IMR-90 (cell line): ENCODE measurements at places on chromosomes 4 and X. TPM values are rescaled to one million over a fixed set of nuclear protein-coding genes. Genes with fewer than 3 reads are reported as not detected.

The CCDC120 gene
- total RNA-seq = under 0.01 and 0.18 TPM in 2 replicates

The TAF7L gene
- 0.18 and 0.28 TPM in 2 replicates for total RNA-seq

The BTK gene
- not detected in 2 replicates for total RNA-seq

The SPIN4 gene
- total RNA-seq = 3.2 and 3.6 TPM in 2 replicates

The VCX3A gene
- not detected in 2 replicates for total RNA-seq

The SORBS2 gene
- total RNA-seq = under 0.01 and 0.18 TPM in 2 replicates

The CDX4 gene
- not detected in 2 replicates for total RNA-seq

The HEPH gene
- total RNA-seq = 16.4 and 23.5 TPM in 2 replicates

The RAB28 gene
- 7.5 and 11.4 TPM in 2 replicates for total RNA-seq

The USP11 gene
- total RNA-seq = 50.5 and 59.7 TPM in 2 replicates

The CT45A5 gene
- not detected in 2 replicates for total RNA-seq

The MAGEA10 gene
- not detected in 2 replicates for total RNA-seq

The CXCL5 gene
- not detected in 2 replicates for total RNA-seq

The CCDC110 gene
- 0.90 and 1.4 TPM in 2 replicates for total RNA-seq

The PPP1R2C gene
- total RNA-seq = not detected in 2 replicates

The SPANXN3 gene
- total RNA-seq = not detected in 2 replicates

GRCh38 chrX:132614297-132614696, 125.5 kb upstream of the MBNL3 start:
- no peak overlapping the region for H3K27ac ChIP-seq
- H3K36me3 ChIP-seq = no peaks in the 10 kb centered on the region
- no peak for DNase-seq
- no peaks in the 10 kb centered on the region for H3K4me1 ChIP-seq

GRCh38 chr4:25284466-25284865, 28.1 kb upstream of the ZCCHC4 start:
- H3K4me3 ChIP-seq = no peak overlapping the region
- DNase-seq = no peak
- H3K4me1 ChIP-seq = no peaks in the 10 kb centered on the region
- H3K36me3 ChIP-seq = no peaks in the 10 kb centered on the region
- H3K27me3 ChIP-seq = no peaks in the 10 kb centered on the region

- DNase-seq = peak; percentile 31
- H3K27me3 ChIP-seq = no peaks in the 10 kb centered on the region
- H3K4me3 ChIP-seq = no peak overlapping the region
- no peaks in the 10 kb centered on the region for H3K36me3 ChIP-seq
Measured at GRCh38 chr4:128924951-128925350, 115.5 kb downstream of the JADE1 start.

- no peaks in the 10 kb centered on the region for H3K36me3 ChIP-seq
- H3K27me3 ChIP-seq = peaks cover 38% of the 10 kb centered on the region
- H3K4me3 ChIP-seq = no peak overlapping the region
- no peaks in the 10 kb centered on the region for H3K4me1 ChIP-seq
Measured at GRCh38 chr4:25654031-25654970, 1.4 kb upstream of the SLC34A2 start.

GRCh38 chrX:111165902-111166301, 69.9 kb downstream of the PAK3 start:
- no peak for DNase-seq
- no peaks in the 10 kb centered on the region for H3K36me3 ChIP-seq
- H3K4me1 ChIP-seq = no peaks in the 10 kb centered on the region
- no peaks in the 10 kb centered on the region; the same call in none of the 2 replicates for H3K27me3 ChIP-seq
- no peak overlapping the region for H3K27ac ChIP-seq
- no peak overlapping the region for H3K4me3 ChIP-seq

- H3K27ac ChIP-seq = no peak overlapping the region
- no peak overlapping the region for H3K4me3 ChIP-seq
- H3K4me1 ChIP-seq = peaks cover 3% of the 10 kb centered on the region; the same call in 1 of the 2 replicates
- H3K27me3 ChIP-seq = no peaks in the 10 kb centered on the region; the same call in 1 of the 2 replicates
- H3K36me3 ChIP-seq = peaks cover 30% of the 10 kb centered on the region
- DNase-seq = peak; percentile 36
Measured at GRCh38 chrX:53084043-53084570, 1.9 kb downstream of the TSPYL2 start.

DNA sequence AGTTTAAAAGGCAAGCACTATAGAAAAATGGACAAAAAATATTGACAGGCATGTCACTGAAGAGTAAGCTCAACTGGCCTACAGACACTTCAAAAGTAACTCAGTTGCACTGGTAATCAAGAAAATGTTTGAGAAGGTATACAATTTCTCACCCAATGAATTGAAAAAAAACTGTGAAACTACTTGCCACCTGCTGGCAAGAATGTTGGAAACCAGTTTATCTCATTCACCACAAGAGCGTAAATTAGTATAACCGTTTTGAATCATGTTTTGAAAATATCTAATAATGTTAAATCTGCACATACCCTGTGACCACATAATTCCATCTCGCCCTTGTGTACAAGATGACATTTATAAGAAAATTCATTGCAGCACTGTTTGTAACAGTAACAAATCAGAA, 31.7 kb downstream of the TXK start:
- no peak overlapping the region for H3K27ac ChIP-seq
- no peaks in the 10 kb centered on the region for H3K4me1 ChIP-seq
- no peaks in the 10 kb centered on the region for H3K36me3 ChIP-seq
- DNase-seq = no peak
- H3K27me3 ChIP-seq = no peaks in the 10 kb centered on the region
- no peak overlapping the region for H3K4me3 ChIP-seq

GRCh38 chr4:134807231-134807745, 605.7 kb upstream of the PABPC4L start:
- DNase-seq = no peak
- H3K36me3 ChIP-seq = no peaks in the 10 kb centered on the region
- no peak overlapping the region for H3K27ac ChIP-seq
- no peaks in the 10 kb centered on the region for H3K27me3 ChIP-seq

- DNase-seq = no peak
- no peak overlapping the region for H3K27ac ChIP-seq
- 0 out of 2 replicates have a peak, but pooled peaks cover under 1% of the 10 kb centered on the region for H3K36me3 ChIP-seq
- H3K4me3 ChIP-seq = no peak overlapping the region
Measured at GRCh38 chr4:41933997-41934503, 1.2 kb upstream of the TMEM33 start.

DNA sequence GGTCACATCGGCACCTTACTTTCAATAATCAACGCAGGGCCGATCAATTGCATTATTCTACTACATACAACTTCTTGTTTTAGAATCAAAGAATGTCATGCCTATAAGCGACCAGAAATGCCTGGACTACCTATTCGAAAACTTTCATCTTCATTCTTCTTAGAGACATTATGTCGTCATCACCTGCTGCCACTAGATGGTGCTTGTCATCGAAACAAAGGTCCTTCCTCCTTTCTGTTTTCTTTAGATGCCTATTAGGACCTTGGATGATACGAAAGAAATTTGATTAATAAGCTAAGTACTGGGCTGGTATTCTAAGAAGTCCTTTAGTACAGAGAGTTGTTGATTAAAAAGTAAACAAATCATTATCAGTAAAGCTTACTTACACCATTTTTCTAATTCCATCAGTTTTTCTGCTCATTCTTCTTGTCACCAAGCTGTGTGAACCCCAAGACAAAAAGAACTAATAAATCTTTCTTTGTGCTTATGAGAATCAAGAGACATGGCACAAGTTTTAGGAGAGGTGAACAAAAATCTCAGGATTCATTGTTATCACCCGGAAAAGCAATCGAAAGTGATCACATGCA, 154.5 kb upstream of the SLC4A4 start:
- no peaks in the 10 kb centered on the region for H3K27me3 ChIP-seq
- no peak overlapping the region for H3K27ac ChIP-seq
- H3K36me3 ChIP-seq = no peaks in the 10 kb centered on the region; the same call in 1 of the 2 replicates
- no peaks in the 10 kb centered on the region for H3K4me1 ChIP-seq
- H3K4me3 ChIP-seq = no peak overlapping the region

- H3K4me1 ChIP-seq = no peaks in the 10 kb centered on the region; the same call in 1 of the 2 replicates
- no peaks in the 10 kb centered on the region for H3K36me3 ChIP-seq
- no peak for DNase-seq
- peaks cover 13% of the 10 kb centered on the region for H3K27me3 ChIP-seq
- no peak overlapping the region for H3K27ac ChIP-seq
- no peak overlapping the region for H3K4me3 ChIP-seq
Measured at GRCh38 chr4:82524570-82525152, 37.1 kb downstream of the TMEM150C start.

DNA sequence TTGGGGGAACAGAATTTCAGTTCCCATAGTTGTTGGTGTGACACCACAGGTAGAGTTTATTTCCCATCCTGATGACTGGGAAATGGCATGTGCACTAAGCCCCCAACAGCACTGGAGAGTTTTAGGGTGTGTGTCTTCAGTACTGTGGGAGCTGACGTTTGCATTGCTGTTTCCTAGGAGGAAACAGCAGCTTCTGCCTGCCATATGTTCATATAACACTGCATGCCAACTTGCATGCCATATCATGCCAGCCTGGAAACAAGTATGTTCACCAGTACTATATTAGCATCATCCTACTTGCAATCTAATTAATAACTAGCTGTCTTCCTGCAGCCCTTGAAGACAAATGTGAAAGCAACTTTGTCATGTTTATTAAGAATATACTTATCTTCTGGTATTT, 58.2 kb downstream of the NAA11 start:
- no peaks in the 10 kb centered on the region for H3K4me1 ChIP-seq
- no peaks in the 10 kb centered on the region for H3K36me3 ChIP-seq
- no peaks in the 10 kb centered on the region for H3K27me3 ChIP-seq

DNA sequence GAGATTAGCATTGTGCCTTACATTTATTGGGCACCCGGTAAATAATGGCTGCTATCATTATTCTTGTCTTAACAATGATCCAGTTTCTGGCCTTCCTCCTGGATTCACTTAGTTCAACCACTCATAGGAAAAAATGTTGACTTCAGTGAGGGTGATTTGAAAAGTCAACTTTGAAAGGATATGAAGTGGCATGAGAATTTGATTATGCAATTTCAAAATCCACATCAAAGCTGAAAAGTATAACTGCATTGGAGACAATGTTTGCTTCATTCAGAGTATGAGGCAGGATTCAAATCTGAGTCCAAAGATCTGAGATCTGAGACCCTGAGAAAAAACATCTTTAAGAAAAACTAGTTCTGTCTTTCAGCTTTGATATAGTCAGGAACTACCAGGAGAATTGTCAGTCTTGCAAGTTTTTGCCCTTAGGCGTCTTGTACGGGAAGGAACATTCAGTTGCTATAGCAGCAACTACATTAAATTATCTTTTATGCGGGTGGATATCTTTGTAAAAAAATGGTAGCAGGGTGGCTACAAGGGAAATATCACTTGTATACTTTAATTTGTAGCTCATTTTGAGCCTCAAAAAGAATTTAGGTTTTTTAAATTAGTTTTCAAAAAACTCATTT, 587.5 kb upstream of the LCORL start:
- no peaks in the 10 kb centered on the region for H3K27me3 ChIP-seq
- H3K4me1 ChIP-seq = no peaks in the 10 kb centered on the region
- no peaks in the 10 kb centered on the region for H3K36me3 ChIP-seq
- DNase-seq = no peak

GRCh38 chrX:135050603-135051002, 1.3 kb downstream of the RTL8A start:
- no peak for DNase-seq
- H3K27me3 ChIP-seq = 0 out of 2 replicates have a peak, but pooled peaks cover under 1% of the 10 kb centered on the region
- no peaks in the 10 kb centered on the region; the same call in 1 of the 2 replicates for H3K36me3 ChIP-seq
- H3K4me1 ChIP-seq = no peaks in the 10 kb centered on the region

DNA sequence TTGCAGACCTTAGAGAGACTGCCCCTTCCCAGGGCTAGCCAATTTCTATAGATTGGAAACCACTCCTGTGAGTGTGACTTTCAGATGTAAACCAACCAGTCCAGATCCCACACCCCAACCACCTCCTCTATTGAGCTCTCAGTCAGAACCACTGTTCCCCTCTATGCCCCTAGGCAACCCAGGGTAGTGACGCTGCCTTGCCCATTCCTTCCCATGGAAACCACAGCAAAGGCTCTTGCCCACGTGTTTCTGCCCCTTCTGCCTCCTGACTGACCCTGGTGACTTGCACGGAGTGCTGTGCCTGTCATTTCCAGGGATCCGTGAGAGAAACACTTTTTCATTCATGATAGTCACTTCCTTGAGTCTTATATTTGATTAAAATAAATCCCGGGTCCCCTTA, 32.4 kb downstream of the CYTL1 start:
- no peak overlapping the region for H3K4me3 ChIP-seq
- DNase-seq = no peak
- no peaks in the 10 kb centered on the region for H3K36me3 ChIP-seq
- peaks cover 9% of the 10 kb centered on the region for H3K4me1 ChIP-seq

DNA sequence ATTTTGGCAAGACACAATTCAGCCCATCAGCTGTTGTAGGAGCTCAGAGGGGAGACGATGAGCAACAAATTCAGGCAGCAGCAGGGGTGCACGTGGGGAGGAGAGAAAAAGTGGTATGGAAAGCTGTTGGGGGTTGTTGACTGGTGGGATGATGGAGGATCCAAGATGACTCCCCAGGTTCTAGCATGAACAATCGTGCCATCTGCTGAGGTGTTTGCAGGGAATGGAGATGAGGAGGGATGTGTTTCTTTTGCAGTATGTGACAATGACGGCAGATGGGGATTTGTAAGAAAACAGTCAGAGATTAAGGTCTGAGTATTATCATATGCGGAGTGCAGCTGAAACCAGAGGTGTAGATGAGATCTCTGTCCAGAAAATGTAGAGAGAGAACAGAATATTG, 63.3 kb downstream of the SEL1L3 start:
- H3K27me3 ChIP-seq = no peaks in the 10 kb centered on the region
- peaks cover 11% of the 10 kb centered on the region for H3K4me1 ChIP-seq
- H3K4me3 ChIP-seq = no peak overlapping the region
- peaks cover 12% of the 10 kb centered on the region for H3K36me3 ChIP-seq
- DNase-seq = no peak
